Adipose tissue (tissue), 3 donors: ENCODE measurements at places on chromosomes 1 and 21. TPM values are rescaled to one million over a fixed set of nuclear protein-coding genes. Genes with fewer than 3 reads are reported as not detected.

OR6N1 gene
- not detected for polyA plus RNA-seq

SPRR3 gene
- 1.2 TPM for polyA plus RNA-seq

CLEC20A gene
- polyA plus RNA-seq, result not detected

OR6Y1 gene
- not detected for polyA plus RNA-seq

FMO2 gene
- 28.1 TPM for polyA plus RNA-seq

CRYBG2 gene
- 0.14 TPM for polyA plus RNA-seq

LPGAT1 gene
- 10.5 TPM for polyA plus RNA-seq
